ENCODE measurements at places on chromosomes 2 and 18.
A peak's percentile ranks its signal among the peaks of the same experiment; 100 is the strongest.

- DNase-seq: no peak
Observed at GRCh38 chr2:133331436-133331835, 236.8 kb downstream of the NCKAP5 start.

GRCh38 chr2:222424276-222424728, at the start of gene SGPP2:
Gene SGPP2 (plus strand): TSS chr2:222424543. CDS start chr2:222424603, 60 bp downstream.
- peak; percentile 48 for DNase-seq

GRCh38 chr18:32095900-32096229, 4.2 kb downstream of the RNF138 start:
- DNase-seq: no peak

DNA sequence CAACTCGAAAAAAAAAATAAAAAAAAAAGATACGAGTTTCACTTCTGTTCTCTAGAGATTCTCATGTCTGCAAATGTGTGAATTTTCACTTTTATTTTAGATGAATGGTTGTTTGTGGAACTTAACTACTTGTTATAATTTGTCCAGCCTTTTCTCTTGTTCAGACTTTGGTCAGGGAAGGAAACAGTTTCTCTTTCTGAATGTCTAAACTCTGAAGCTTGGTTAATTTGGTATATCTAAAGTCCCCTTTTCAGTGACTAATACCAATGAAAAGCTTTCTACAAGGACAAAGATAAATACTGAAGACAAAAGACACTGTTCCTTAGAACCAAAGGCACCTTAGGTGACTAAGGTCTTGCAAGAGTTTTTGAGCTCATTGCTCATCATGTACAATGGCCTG, 144.4 kb upstream of the PIEZO2 start:
- no peak for DNase-seq

- DNase-seq: peak; percentile 6
Observed at GRCh38 chr2:127597984-127598380, 48.0 kb upstream of the GPR17 start.

GRCh38 chr2:26542194-26542455, 64.2 kb upstream of the OTOF start:
- DNase-seq: no peak

DNA sequence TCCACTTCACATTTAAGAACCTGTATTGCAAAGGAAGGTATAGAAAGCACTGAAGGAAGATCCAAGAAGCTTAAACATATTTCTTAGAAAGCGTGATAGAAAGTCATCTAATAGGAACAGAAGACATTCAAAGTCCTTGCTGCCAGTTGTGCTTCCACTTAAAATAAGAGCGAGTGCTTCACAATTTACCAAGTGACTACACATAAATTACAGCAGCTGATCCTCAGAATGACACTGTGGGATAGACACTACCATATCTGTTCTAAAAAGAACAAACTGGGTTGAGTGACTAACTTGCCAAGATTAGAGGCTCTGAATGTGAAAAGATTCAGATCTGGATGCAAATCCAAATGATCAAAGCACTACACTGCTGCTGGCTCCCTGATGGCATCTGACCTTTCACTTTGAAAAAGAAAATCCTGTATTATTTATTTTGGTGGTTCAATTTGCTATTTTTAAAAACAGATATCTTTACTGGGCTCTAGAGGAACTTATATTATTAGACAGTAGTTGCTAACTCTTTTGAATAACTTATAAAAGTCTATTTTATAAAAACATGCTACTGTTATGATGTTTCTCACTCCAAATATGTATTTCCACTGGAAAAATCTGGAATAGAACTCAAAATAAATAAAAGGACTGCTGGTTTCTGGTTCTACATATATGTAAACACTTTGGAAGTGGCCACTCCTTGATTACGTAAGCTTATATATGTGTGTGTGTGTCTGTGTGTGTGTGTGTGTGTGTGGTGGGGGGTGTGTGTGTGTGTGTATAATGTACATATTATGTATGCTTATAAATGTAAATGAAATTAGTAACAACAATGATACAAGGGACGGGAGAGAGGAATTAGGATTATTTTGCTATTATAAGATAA, 57.4 kb downstream of the KIDINS220 start:
- DNase-seq: no peak

GRCh38 chr2:233267516-233268245, 16.2 kb downstream of the ATG16L1 start:
- peak; percentile 74 for DNase-seq

- DNase-seq: no peak
Observed at GRCh38 chr2:21047141-21048009, 3.5 kb upstream of the APOB start.

DNA sequence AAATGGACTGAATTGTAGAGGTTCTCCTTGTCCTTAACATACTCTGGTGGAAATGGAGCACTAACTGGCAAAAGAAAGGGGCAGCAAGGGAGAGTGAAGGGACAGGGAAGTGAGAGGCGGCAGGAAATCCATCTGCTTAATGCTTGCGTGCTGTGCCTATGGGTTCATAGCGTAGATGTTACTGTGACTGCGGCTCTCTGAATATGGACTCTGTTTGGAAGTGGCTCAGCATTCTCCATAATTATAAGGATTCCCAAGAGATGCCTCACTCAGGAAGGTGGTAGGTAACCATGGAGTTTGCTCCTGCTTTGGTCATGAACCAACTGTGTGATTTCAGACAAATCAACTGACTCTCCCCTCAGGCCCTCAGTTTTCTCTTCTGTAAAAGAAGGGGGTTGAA, 50.0 kb downstream of the MYO3B start:
- DNase-seq: no peak

GRCh38 chr2:134399096-134399495, 145.2 kb downstream of the MGAT5 start:
- DNase-seq: no peak

DNA sequence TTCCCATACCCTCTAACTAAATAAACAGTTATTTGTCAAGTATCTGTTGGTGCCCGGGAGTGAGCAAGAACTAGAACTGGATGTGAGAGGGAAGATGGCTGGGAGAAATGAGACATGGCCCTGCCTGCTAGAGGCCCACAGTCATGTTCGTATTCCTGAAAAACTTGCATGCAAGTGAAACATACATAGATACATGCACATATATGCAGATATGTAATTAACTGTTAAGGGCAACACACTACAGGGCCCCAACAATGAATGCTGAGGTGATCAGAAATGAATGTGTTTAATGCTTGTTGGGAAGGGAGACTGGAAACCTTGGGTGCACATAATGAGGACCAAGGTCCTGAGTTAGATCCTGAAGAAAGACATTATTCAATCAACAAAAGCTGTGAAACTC, 49.8 kb downstream of the ADD2 start:
- no peak for DNase-seq

All from activated T-cell treated with anti-CD3 and anti-CD28 coated beads, Interleukin-2, amount 50 U/mL, for 24 hours (primary cell).